ENCODE measurements at places on chromosomes 12 and 14.

- DNase-seq: peak; percentile 28
Measured at GRCh38 chr12:219891-220352, 6.0 kb upstream of the SLC6A12 start.

DNA sequence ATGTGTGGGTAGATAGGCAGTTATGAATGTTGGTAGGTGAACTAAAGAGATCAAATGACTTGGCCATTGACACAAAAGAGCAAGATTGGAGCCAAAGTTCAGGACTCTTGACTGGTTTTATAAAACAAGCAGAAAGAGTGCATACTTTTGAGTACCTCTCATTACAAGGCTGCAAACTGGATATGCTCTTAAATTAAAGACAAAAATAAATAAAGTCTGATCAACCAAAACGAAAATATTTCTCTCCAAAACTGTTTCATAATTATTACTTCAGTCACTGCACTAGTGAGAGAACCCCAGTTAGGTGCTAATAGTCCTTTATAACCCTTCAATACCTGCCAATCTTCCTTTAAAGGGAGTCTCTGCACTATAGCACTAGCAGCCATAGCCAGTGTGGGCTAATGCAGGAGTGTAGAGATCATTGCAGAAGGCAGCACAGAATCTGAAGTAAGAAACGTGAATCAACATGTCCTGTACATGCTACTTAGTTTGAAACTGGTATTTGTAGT, 147.1 kb downstream of the FOXA1 start:
- no peak for DNase-seq

DNA sequence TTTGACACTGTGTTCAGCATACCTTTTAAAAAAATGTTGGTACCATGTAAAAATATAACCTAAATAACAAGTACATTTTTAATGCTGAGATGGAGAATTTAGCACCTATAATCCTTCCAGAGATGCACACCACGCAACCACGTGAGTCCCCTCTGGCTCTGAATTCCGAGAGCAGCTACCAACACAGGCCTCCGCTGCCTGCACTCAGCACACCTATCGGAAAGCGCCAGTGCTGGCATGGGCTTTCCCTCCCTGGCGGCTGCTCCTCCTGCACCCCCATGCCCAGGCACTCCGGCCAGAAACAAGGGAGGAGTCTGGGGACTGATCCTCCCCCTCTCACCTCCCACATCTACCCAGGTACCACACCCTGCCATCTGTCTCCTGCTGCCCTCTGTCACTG, 47.0 kb downstream of the ITPK1 start:
- DNase-seq: no peak

DNA sequence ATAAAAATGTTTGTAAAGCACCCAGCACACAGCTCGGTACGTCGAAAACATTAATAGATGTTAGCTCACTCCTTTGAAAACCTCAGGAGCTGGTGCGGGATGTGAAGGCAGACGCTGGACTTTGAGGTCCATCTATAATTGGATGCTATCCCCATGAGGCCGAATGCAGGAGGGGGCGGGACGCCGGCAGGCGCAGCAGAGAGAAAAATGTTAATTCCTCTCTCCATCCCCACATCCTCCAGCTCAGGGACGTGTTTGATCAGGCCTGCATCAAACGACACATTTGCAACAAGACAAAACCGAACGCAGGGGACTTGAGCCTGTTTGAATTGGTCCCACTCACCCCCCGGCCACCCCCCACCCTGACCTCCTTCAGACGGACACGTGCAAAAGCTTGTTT, 231.0 kb downstream of the RBM19 start:
- DNase-seq: no peak

DNA sequence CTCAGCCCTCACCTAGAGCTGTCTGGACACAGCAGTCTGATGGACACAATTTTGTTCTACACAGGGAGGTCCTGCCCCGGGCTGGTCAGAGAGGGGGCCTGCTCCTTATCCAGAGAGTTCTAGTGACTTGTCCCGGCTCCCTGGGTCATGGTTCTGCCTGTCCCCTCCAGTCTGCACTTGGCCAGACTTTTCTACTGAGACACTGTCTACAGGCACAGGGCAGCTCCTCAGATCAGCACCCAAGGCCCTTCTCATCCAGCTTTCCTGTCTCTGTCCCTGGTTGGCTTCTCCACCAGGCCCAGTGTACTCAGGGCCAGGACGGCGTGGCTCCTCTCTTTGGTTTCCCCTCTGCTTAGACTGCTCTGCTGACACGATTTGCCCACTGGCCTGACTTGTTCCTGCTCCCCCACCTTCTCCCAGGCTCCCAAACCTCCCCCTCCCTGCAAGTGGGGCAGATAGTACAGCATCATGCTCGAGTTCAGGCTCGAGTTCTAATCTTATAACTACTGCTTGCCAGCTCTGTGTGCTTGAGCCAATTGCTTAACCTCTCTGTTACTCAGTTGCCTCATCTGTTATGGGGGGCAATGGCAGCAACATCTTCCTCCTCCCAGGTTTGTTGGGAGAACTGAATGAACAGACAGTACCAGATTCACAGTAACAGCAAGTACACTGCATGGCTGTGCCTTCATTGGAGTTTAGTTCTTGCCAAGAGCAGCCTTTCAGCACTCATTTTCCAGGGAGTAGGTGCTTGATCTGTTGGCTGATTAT, 22.0 kb upstream of the COL2A1 start:
- no peak for DNase-seq

GRCh38 chr14:39175445-39176262, 600 bp downstream of the PNN start:
- DNase-seq: no peak

DNA sequence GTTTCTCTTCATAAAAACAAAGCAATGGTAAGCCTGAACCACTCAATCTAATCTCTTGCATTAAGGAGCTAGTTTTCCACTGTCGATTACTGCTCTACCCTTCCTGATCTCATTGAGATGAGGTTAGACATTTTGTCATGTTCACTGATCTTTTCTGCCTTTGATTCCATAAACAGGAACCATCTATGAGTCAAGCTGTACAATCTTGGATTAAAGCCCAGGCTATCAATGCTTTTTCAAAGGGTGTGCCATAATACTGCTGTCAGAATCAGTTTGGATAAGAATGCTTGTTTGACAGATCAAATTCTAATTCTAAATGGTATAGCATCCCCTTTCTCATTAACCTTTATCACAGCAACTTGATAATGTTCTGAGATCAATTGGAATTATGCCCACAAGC, 16.1 kb downstream of the GRIP1 start:
- DNase-seq: no peak

DNA sequence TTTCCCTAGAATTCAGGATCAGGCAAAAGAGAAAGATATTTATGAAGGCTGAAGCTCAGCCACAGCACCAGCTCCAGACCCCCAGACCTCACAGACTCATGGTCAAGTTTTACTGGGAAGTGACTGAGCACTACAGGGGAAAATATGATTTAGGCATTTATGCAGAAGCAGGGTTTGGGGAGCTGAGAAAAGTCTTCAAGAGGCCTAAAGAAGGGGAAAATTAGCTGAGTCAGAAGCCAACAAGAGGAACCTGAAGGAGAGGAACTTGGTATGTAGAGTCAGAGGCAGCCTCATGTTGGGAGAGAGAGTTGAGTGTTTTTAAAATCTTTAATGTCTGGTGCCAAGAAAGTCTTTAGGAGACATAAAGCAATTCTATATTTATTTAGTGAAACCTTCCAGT, 63.0 kb downstream of the FOS start:
- no peak for DNase-seq

DNA sequence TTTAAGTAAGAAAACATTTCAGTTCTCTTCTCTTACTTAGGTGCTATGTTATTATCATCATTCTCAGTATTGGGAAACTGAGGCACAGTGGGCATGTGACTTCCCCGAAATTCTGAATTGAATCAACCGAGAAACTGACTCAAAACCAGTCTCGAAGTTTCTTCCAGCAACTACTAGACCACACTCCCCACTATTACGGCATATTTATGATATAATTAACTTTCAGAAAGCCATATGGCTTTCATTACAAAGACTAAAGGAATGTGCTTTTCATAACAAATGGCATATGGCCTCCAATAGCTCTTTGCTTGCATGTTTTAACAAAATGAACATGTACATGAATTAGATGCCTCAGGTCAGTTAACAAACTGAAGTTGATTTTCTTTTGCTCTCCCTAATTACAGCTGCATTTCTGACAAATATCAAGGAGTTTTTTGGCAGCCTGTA, 182.9 kb upstream of the SLC38A2 start:
- no peak for DNase-seq

DNA sequence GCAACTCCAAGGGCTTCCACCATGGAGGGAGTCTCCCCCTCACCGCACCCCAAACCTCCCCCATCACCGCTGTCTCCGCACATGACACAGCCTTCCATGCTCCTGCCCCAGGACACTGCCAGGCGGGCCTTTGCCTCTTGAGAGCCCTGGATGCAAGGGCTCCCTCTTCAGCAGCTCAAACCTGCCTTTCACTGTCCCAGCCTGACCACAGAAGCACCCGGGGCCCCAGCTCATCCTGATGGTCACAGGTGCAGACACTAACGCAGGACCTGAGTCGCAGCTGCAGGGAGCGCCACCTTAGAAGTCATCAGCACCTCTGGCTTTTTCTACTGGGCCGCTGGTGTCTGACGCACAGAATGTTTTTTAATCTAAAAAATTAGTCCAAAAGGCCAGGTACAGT, 54.0 kb downstream of the SYNE3 start:
- DNase-seq: no peak

DNA sequence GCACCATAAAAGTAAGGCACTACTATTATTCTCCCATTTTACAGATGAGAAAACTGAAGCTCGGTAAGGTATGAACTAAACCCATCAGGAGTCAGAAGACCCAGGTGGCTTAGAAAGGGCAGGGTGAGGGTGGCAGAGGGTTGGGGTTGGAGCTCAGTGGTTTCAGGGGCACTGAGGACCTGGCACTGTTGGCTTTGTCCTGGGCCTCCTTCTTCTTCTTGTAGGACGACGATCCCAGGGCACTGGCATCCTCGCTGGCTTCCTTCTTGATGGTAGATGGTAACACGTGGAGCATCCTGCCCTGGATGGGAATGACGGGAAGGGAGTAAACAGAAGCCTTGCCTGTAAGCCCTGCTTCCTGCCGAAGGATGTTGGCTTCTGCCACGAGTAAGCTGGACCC, 19.9 kb downstream of the RBM19 start:
- no peak for DNase-seq

- peak; percentile 33 for DNase-seq
Measured at GRCh38 chr12:51954561-51955361, 3.3 kb downstream of the ACVR1B start.

DNA sequence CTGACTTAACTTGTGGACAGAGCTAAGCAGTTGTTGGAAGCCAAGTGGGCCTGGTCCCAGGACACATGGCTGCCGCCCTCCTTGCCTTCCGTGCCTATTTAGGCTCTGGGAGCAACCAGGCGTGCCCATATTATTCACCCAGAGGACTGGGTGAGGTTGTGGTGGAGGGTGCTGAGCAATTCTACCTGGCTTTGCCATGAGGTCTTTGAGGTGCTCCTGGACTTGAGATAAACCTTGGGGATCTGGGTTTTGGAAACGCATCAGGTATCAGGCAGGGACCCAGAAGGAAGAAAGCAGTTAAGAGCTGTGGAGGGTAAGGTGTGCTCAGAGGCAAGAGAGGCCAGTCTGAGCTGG, 60.1 kb downstream of the EMP1 start:
- DNase-seq: no peak

GRCh38 chr12:131093971-131094830, 140.5 kb downstream of the ADGRD1 start:
- no peak for DNase-seq

DNA sequence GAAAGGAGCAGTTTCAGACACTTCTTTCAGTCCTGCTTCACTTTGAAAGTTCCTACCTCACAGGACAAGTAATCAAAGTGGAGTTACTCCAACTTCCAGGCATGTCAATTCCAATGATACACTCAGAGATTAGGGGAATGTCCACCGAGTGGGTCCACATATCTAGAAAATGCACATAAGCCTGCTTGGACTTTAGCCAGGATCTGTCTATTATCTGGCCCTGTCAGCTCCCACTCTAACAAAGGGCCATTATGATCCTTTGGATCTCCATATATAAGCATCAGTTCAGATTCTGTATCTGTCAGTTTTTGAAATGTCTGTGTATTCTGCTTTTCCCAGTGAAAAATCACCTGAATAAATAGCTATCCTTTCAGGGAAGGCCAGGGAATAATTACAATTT, 112.9 kb upstream of the ATXN7L3B start:
- DNase-seq: no peak

DNA sequence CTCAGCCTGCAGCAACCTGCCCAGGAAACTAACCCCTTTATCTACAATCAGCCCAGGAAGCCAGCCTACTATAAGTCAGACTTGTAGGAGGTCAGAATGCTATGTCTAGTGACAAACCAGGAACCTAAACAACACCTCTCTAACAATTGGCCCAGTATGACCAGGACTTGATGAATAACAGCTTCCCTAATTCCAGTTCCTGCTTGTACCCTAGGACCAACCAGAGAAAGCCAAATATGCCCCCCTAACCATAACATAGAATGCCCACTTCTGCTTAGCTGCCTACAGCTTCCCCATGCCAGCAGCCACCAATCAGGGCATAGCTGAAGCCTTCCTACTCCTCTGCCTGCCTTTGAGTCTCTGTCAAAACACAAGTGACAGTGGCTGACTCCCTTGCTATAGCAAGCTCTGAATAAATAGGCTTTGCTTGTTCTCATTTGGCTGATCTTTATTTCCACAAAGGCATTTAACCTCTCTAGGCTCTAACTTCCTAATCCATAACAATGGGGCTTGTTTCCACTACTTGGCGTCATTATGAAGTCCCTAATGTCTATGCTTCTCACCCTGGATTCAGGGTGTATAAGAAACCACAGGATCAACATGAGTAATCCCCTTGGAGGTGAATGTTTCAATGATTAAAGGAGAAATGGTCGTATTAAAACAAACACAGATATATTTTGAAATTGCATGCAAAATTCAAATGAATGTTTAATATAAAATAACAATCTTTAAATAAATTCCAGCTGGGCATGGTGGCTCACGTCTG, 220.2 kb downstream of the ANO6 start:
- DNase-seq: no peak

- no peak for DNase-seq
Measured at GRCh38 chr14:75064205-75064567, 362 bp upstream of the ACYP1 start.

GRCh38 chr12:11718768-11719253, 69.3 kb downstream of the ETV6 start:
- DNase-seq: no peak

DNA sequence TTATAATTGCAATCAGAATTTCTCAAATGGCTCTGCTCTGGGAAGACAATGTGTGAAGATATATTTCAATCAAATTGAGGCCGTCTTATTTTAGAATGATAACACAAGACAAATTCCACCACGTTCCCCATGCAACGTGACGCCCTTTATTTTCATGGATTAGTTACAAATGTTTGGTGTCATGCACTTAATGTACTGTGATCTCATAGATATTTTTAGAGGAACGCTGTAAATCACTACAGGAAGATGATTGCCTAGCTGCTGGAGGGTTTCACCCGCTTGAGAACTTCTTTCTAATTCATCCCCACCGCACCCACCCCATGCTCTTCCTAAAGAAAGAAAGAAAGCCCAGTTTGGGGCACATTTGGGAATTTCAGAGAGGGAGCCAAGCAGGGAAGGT, 117.2 kb downstream of the PLXNC1 start:
- DNase-seq: no peak

GRCh38 chr14:103808403-103809001, 38.9 kb downstream of the PPP1R13B start:
- peak; percentile 57 for DNase-seq

GRCh38 chr12:1977588-1977987, 26.7 kb downstream of the DCP1B start:
- no peak for DNase-seq

- DNase-seq: no peak
Measured at GRCh38 chr12:32015036-32015435, 55.8 kb downstream of the RESF1 start.
